ENCODE measurements at places on chromosomes 16 and 17.

DNA sequence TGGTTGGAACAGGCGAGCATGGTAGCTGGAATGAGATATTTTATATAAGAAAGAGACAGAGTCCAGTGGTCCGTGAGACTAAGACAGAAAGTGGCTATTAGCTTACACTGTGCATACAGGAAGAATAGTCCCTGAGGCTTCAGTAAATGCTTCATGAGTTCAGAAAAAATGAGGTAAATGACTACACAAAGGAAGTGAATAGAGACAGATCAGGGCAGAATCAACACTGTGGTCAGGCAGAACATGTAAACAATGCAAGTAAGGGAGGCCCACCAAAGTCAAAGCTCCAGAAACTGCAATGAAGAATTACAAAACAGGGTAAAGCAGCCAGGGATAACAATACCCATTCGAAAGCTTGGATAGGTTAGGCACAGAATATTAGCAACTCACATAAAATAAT is 4.8 kb downstream of the ABCA10 start:
- peak; percentile 65 for DNase-seq

- DNase-seq, result no peak
These were observed 56.9 kb upstream of the FASN start for GRCh38 chr17:82154881-82155331.

DNA sequence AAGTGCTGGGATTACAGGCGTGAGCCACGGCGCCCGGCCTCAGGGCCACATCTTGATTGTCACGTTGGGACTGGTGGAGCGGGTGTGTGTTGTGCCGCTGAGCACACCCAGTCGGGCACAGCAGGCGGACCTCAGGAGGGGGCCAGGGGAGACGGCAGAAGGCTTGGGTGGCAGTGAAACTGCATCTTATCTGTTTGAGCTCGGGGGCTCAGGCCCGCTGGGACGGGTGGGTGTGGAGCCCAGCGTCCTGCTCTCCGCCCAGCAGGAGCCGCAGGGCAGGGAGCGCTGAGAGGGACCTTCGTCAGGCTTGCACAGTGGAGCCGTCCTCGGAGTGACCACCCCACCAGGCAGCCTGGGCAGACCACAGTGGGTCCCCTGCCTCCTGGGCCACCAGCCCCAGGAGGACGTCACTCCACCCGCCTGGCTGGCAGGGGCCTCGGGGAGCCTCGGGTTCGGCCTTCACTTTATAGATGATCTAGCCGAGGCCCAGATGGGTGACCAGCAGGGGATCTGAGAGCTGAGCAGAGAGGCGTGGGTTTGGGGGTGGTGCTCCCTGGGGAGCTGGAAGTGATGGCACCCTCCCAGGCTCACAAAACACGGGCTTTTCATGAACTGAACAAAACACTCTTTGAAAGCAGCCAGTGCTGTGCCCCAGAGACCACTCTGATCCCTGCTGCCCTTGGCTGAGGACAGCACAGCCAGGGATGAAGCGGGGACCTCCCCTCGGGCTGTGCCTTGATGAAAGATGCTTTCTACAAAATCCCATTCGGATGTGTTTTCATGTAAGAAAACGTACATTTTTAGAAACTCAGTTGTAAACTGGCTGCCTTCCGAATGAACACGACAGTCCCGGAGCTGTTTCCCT is 181.1 kb downstream of the SEC14L1 start:
- no peak for DNase-seq

GRCh38 chr17:79464318-79465010 is 146.4 kb downstream of the RBFOX3 start:
- no peak for DNase-seq

DNA sequence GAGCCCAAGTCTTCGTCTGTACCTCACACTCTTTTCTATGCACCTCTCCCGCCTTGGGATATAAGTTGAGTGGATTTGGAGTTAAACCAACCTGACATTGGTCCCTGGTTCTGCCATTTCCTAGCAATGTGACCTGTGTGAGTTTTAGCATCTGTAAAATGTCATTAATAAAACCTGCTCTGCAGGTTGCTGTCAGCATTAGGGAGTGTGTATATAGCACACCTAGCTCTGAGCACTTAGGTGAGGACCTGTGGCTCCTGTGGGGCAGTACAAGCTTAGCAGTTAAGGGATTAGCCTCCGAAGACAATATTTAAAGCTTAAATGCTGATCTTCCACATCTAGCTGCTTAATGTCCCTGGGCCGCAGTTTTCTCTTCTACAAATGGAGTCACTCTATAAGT is 248.0 kb downstream of the TMEM114 start:
- DNase-seq, result no peak

GRCh38 chr16:12459391-12460063 is 344.2 kb downstream of the CPPED1 start:
- no peak for DNase-seq

GRCh38 chr17:47957591-47958490 is at the start of gene PRR15L:
TSS of gene PRR15L (minus strand) at chr17:47957883. CDS start at chr17:47953234, 4,649 bp downstream.
- DNase-seq, result no peak

DNA sequence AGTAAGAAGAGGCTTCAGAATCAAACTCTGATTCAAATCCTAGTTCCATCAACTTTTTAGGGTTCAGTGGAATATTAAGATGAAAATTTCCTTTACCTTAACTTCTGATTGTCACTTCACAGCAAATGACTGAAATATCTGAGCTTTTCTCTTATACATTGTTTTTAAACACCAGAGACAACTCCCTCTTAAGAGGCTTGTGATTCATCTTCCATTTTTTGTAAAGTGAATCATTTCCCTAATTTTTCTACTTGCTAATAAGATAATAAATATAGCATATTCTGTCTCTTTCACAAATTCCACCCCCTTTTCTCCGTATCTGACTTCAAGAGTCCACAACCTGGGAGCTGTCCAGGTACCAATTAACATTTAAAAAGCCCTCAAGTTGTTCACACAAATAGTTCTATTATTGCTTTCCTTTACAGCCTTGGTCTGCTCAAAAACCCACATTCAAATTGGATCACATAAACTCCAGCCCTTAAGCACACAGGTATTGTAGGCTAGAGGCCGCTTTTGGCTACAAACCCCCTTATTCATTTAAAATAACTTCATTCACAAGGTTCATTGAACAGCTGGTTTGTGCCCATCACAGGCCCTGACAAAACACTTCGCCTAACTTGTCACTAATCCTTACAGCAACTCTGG is 14.1 kb upstream of the UTP6 start:
- no peak for DNase-seq

GRCh38 chr16:57127037-57127763 is 34.8 kb downstream of the CPNE2 start:
- no peak for DNase-seq

DNA sequence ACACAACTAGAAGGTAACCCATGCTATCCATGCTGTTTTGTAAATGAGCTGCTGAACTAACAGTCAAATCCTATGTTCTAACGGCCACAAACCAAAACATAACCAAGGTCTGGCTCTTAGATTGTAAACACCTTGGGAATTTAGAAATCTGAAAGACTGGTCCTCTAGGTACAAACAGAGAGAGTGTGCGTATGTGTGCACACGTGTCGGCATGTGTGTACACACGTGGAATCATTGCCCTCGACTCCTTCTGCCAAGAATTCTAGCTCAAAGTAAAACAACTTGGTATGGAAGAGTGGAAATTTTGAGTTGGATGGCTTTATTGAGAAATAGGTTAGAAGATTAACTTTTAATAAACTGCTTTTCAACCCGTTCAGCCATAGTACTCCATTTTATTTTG is 18.1 kb upstream of the GHDC start:
- no peak for DNase-seq

All from non-pigmented ciliary epithelial cell (primary cell).